ENCODE measurements at places on chromosomes 2 and 18.

- DNase-seq: peak; percentile 41
Measured at GRCh38 chr2:20106746-20107145, 55.3 kb upstream of the LAPTM4A start.

DNA sequence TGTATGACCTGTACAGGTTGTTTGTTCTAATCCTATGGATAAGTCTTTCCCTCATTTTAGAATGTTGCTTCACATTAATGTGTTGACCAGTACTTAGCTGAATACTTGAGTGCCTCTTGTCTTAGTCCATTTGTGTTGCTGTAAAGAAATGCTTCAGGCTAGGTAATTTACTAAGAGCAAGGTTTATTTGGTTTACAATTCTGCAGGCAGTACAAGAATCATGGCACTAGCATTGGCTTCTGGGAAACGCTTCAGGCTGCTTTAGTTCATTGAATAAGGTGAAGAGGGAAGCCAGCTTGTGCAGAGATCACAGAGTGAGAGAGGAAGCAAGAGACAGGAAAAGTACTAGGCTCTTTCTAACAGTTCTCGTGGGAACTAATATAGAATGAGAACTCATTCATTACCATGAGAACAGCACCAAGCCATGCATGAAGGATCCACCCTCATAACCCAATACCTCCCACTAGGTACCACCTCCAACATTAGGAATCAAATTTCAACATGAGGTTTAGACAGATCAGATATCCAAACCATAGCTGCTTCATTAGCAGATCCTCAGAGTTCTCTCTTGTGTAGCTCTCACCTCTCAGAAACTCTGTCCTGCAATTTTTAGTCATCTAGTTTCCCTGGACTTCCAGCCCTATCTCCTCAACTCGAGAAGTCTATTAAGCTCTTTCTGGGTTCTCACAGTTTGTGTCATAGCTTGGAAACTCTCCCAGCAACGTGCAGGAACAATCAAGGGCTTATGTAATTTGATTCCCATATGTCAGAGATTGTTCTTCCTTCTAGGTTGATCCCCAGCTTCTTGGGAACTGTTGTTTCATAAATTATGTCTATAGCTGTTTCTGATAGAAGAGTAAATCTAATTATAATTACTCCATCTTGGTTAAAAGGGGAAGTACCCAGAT lies 2082.3 kb upstream of the CELF4 start:
- DNase-seq: no peak

- peak; percentile 3 for DNase-seq
Measured at GRCh38 chr2:242022550-242023290, 153.2 kb downstream of the RTP5 start.

DNA sequence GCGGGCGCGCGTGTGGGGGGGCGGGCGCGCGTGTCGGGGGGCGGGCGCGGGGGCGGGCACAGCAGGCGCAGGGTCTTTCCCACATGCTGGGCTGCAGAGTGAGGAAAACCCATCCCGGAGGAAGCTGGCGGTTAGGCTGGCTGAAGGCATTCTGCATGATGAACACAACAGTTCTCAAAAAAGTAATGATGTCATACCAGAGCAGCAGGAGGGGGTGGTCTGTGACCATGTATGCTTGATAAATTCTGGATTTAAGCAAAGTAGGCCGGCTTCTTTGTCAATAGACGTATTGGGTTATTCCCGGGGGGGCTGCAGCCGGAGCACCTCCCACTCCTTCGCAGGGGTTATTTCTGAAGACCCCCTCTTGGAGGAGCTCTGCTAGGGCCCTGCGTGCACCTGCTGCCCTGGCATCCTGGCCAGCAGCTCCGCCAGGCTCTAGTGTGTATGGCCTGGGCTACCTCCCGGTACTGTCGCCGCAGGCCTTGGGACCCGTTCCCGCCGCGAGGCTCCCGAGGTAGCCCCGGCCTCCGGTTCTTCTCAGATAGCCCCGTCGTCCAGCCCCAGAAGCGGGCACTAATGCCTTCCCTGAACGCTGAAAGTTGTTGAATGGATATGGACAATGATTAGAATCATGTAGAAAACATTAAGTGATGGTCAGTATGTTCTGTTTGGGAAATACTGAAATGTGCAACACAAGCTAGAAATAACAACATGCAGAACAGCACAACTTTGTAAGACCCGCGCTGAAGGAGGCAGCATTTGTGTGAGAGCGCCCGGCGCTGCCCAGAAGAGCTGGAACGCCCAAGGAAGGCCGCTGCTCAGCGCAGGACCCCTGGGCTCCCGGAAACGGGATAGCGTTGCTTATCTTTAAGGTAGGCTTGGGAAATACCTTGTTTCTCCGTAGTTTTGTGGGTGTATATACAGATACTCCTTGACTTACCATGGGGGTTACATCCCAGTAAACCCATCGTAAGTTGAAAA lies 101.4 kb upstream of the RAB6C start:
- DNase-seq: no peak

GRCh38 chr18:35063875-35064690 lies 22.9 kb downstream of the MAPRE2 start:
- DNase-seq: no peak

DNA sequence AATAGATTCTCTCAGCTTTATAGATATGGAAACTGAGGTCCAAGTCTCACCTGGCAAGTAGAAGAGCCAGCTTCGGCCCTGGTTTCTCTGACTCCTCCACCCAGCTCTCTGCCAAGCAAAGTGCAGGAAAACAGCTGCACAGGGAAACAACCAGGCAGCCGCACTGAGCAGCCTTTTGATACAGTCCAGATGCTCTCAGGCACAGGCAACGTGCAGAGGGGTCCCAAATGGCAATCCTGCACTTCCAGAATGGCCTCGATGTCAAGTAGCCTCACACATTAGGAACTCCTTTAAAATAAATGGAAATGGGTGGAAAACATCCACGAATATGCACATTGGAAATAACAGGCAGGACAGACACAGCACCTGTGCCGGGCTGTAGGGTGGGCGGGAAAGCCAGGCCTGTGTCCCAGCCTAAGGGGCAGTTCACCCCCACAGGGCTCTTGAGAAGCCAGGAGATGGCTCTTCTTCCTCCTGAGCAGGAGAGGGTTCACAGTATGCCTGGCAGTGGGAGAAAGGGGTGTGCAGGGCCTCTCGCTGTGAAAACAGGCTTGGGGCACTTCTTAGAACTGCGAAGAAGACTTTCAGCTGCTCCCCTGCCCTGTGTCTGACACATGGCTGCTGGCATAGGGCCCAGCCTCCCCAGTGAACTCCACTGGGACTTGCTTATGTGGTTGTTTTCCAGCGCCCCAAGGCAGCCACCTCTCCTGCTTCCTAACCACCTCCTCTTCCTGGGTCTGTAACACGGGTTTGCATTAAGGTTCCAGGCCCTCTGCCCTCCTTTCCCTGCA lies 63.9 kb upstream of the TUBA3E start:
- no peak for DNase-seq

DNA sequence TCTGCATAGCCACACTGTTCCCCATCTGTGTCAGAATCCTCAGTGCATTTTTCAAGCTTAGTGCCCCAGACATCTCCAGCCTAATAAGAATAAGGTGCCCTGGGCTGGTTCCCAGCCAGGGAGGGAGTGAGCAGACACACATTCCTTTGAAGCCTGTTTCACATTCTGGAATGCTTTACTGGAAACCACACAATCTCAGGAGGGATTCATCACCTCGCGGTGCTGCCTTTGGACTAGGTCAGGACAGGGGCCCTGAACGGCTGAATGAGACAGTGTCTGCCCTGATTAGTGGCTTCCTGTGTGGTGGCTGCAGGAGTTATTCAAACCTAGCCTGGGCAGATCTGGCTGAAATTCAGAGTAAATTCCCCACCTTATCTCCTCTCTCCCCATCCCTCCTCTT lies 108.0 kb upstream of the LDAH start:
- DNase-seq: no peak

DNA sequence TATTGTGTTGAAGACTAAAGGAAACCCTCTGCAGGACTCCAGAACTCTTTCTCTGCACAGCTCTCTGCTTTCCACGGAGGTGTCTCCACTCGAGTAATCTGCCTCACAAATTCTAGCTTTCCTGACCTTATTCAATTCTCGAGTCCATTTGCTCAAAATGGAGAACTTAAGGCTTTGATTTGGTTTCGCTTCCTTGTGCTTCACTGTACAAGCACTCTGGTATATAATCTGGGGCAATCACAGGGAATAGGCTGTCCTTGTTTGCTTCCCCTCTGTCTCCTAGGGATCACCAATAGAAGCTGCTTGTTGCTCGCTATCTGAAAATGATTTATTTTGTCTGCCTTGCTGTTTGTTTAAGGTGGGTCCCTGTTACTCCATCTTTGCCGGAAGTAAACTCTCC lies 129.1 kb upstream of the DOCK10 start:
- DNase-seq: no peak

DNA sequence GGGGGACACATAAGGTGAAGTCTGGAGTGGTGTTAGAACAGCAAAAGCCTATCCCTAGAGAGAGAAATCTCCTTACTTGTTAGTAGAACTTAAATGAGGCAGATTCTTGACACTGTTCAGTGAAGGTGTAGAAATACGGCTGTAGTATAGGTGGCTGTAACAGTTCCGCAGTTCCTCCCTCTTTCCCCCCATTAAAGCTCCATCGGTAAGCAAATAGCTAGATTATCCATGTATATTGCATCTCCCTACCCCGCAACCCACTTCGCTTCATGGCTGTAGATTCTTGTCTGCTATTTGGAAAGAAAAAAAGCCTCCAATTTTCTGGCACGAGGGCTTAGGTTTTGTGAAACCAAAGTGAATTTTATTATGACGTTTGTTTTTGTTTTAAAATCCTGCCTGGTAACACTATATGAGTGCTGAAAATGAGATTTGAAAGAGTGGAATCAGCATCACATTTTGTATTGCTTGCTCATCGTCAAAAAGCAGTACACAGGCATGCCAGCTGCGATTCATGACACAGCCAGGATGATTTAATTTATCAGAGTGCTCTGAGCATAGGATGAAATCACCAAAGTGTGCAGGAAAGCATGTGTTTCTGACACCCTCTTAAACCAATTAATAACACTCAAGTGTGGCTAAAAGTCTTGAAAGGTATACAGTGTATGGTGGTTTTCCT lies 1.4 kb downstream of the FAM171B start:
- DNase-seq: peak; percentile 53

- no peak for DNase-seq
Measured at GRCh38 chr18:65365245-65365980, 385.4 kb upstream of the CDH7 start.

- no peak for DNase-seq
Measured at GRCh38 chr2:100846716-100847115, 26.8 kb downstream of the NPAS2 start.

DNA sequence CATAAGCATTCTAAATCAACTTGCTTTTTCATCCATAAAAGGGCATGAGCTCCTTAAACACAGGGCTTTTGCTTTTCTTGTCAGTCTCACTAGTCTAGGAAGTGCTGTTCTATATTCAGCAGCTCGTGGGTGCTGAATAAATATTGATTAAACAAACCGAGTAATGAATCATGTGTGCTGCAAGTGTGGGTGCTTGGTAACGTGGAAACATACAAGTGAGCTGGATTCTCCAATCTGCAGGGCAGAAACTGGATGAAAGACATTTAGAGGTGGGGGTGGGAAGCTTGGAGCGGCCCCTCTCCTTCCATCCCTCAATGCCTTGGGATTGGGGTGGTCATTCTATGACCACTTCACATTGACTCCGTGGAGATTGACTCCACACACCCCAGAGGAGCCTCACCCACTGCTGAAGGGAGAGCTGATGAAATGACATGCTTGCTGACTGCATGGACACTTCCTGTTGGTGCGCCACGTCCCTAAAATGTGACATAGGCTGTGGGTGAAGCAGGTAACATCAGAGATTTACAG lies 114.6 kb downstream of the DOCK10 start:
- DNase-seq: no peak

DNA sequence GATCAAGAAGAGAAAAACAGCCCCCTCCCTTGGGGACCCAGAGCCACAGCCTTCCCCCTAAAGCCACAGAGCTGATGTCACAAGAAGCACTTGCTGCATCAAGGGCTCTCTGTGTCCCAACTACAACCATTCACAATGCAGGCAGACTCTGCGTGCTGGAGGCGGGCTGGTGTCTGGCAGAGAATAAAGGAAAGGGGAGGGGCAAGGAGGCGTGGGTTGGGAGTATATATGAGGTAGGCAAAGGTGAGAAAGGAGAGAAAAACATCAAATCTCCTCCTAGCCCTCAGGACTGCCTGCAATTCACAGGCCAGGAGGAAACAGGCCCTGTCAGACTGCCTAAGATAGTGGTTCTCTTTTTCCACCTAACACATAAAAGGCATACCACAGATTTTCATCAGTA lies 48.8 kb upstream of the IHH start:
- DNase-seq: no peak

GRCh38 chr2:234528410-234529148 lies 31.7 kb upstream of the ARL4C start:
- peak; percentile 57 for DNase-seq

DNA sequence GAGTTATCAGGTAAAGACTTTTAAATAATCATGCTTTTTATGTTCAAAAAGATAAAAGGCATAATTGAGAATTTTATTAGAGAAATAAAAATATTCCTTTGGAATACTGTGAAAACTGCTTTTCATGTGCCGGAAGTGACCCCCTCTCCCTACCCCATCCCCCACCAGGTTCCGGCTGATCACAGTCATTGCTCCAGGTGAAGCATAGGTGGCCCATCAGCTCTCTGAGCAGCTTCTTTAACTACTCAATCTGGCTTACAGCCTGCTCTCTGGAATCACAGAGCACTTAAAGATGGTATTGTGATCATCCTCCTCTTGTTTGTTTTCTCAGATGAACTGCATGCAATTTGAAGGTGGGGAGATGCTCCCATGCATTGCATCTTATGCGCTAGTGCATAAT lies 257.7 kb downstream of the EN1 start:
- no peak for DNase-seq

DNA sequence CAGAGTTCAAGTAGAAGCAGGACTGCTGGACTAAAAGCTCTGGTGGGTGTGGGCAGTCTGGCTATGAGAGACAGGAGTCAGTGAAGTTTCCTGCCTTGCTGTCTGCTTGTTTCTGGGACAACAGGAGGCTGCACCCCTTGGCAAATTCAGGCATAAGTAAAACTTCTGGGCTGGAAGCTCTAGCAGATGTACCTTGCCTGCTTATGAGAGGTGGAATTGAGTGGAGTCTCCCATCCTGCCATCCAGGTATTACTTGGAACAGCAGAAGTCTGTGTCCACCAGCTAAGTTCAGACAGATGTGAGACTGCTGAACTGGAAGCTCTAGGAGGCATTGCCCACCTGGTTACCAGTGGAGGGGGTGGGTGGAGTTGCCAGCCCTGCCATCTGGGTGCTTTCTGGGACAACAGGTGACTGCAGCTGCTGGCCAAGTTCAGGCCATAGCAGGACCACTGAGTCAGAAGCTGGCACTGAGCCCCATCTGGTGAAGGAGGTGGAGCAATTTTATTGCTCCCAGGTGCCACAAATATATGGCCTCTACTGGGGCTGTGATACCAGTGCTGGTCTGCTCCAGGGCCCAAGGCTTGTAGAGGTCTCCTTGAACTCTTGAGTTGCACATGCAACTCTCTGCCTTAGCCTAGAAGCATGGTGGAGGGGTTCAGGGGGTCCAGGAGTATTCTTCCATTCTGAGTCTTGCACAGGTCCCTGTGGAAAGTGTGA lies 199.4 kb upstream of the FN1 start:
- DNase-seq: no peak

- DNase-seq: no peak
Measured at GRCh38 chr2:46067501-46068305, 229.5 kb upstream of the EPAS1 start.

- DNase-seq: no peak
Measured at GRCh38 chr2:101696272-101697123, 1.0 kb upstream of the MAP4K4 start.
